ENCODE measurements at places on chromosomes 11 and 22. TPM values are rescaled to one million over a fixed set of nuclear protein-coding genes. Genes with fewer than 3 reads are reported as not detected.

The CDC45 gene
- 26.5 TPM for total RNA-seq

The CLDN5 gene
- total RNA-seq: not detected

The TSSK2 gene
- total RNA-seq: not detected

The CCDC116 gene
- total RNA-seq: not detected

The POU2AF2 gene
- not detected for total RNA-seq

The C11orf97 gene
- total RNA-seq: not detected

The NRIP3 gene
- total RNA-seq: 0.98 TPM

The MRGPRE gene
- 0.17 TPM for total RNA-seq

The OR6T1 gene
- total RNA-seq: not detected

The SCO2 gene
- 7.5 TPM for total RNA-seq

The OR5D16 gene
- total RNA-seq: not detected

The USP28 gene
- 12.3 TPM for total RNA-seq

The ZP1 gene
- 0.38 TPM for total RNA-seq

The CARNS1 gene
- 0.08 TPM for total RNA-seq

The MMP8 gene
- total RNA-seq: not detected

The TMEM191C gene
- total RNA-seq: 1.0 TPM

The EHF gene
- 0.73 TPM for total RNA-seq

The IGF2 gene
- total RNA-seq: 2.1 TPM

The TRIM49 gene
- not detected for total RNA-seq

The SLC22A6 gene
- total RNA-seq: not detected

The CRYBB2 gene
- total RNA-seq: not detected

The AQP11 gene
- 1.3 TPM for total RNA-seq

The CDC42EP1 gene
- total RNA-seq: 37.2 TPM

The CHRNA10 gene
- 1.9 TPM for total RNA-seq

The FUT4 gene
- 2.7 TPM for total RNA-seq

The ELFN2 gene
- 9.6 TPM for total RNA-seq

The ART1 gene
- total RNA-seq: not detected
